ENCODE measurements at places on chromosomes 1 and 21.

GRCh38 chr1:201286445-201286844 lies 3.1 kb downstream of the PKP1 start:
- no peak for DNase-seq

DNA sequence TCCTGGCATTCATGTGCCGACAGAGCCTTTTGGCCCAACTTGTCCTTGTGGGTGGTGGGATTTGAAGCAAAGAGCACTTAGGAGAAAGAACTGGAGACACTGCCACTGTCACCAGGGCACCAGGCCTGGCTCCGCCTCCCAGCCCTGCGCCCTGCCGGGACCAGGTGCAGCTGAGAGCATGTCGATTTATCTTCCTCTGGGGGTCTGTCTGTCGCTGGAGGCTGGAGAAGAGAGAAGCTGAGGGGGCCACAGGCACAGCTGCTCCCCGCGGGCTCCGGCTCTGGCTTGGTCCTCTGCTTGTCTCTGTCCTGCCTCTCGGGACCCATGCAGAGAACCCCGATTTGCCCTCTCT lies 28.2 kb downstream of the PCNT start:
- no peak for DNase-seq

- no peak for DNase-seq
These were observed 59.8 kb upstream of the KCNK2 start for GRCh38 chr1:215022741-215023141.

- no peak for DNase-seq
These were observed 11.4 kb downstream of the DOCK7 start for GRCh38 chr1:62676611-62677356.

DNA sequence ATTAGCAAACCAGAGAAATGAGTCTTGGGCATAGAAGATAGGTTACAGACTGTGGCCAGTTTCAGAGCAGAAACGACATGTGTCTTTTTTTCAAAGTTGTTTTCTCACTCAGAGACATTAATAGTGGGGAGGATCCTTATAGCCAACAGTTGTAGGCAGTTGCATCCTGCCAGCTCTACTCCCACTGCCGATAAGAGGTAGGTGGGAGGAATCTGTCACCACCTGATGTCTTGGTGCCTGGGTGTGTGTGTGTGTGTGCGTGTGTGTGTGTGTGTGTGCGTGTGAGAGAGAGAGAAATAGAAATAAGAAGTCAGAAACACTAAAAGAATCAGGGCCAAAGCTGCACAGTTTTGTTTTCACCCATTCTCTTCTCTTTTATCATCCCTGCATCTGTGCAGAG lies 219.5 kb downstream of the ZP4 start:
- no peak for DNase-seq

DNA sequence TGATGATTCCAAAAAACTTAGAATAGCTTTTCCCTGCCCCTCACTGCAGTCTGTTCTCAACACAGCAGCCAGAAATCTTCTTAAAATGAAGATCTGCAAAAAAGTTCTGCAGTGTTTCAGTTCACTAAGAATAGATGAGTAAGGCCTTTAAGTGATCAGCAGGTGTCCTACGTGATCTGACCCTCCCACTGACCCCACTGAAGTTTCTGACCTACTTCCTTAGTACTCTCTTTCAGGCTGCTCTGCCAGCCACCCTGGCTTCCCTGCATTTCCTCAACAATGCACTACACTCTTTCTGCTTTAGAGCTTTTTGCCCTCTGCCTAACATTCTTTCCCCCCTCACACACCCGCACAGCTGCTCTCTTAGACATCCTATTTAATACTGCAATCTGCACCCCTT lies 182.5 kb downstream of the AKT3 start:
- DNase-seq: no peak

Measured in stimulated activated CD4-positive, alpha-beta T cell treated with anti-CD3 and anti-CD28 coated beads, Interleukin-2, amount 100 ng/mL, for 4 hours (primary cell).